ENCODE measurements at places on chromosomes 12 and 14.

- DNase-seq, result no peak
Measured at GRCh38 chr12:84599539-84599938, 313.1 kb downstream of the SLC6A15 start.

DNA sequence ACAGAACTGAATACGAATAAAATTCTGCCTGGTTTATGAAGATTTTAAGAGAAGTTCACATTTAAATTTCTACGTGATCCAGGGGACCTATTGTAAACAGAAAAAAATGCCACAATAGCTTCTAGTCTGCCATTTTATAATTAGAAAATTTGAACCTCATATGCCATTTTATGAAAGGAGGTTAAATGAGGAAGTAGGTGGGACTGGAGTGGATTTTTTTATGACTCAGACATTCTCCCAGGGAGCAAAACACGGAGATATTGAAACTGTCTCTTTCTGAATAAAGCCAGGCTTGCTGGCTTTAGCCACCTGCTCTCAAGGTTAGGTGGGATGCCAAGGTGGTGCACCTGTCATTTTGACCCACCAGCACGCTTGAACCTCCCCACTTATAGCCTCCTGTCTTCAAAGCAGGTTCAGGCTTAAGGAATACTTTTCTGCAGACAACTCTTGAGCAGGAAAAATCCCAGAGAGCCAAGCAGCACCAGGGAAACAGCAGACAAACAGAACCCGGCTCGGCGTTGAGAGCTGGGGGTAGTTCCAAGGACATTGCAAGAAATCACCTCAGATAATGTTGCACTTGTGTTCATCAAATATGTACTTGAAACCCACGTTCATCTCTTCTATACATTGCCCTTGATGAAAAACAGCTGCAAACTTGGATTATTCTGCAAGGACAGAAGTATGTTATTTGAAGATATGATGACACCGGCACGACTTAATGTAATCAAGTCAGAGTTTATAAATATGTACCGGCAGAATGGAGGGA is 203.7 kb downstream of the PPM1H start:
- DNase-seq, result no peak

GRCh38 chr12:120056739-120057138 is 59.8 kb downstream of the RAB35 start:
- DNase-seq, result no peak

- no peak for DNase-seq
Measured at GRCh38 chr14:96104469-96105057, 65.4 kb downstream of the C14orf132 start.

- peak; percentile 86 for DNase-seq
Measured at GRCh38 chr14:102096569-102097188, 9.8 kb upstream of the HSP90AA1 start.

GRCh38 chr14:99125113-99125512 is 146.9 kb downstream of the BCL11B start:
- no peak for DNase-seq

DNA sequence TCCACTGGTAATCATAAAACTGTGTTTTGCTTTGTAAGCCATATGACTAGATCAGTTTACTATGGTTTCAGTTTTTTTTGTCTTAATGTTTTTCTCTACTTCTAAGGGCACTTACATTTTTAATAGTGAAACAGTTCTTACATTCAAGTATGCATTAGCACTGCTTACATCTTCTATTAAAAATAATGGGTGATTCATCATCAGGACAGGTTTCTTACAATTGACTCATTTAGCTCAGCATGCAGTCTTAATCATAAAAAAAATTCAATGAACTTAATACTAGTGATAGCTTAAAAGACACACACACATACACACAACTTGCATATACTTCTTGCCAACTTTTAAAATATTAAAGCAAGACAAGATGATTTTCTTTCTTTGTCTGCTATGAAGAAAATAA is 845.7 kb upstream of the USP15 start:
- DNase-seq, result no peak

DNA sequence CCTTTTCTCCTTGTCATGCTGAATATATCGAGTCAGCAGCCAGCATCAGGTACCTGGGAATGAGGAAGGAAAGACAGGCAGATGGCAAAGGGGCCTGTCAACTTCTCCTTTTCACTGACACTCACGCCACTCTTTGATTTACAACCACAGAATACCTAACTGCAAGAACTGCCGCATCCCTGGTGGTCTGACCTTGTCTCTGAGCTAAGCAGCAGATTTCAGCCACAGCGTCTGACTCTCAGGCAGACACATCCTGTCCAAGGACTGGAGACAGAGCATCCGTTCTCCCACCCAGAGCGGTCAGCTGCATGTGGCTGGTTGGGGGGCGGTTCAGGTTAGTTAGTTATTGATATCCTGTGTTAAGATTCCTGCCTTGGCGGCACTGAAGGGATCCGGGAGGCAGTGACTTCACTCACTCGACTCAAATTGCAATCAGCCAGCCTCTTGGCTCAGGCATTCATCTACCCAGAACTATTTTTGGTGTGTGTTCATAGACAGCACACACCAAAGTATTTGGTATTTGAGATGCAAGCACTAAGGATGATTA is 11.2 kb upstream of the MAP1LC3B2 start:
- DNase-seq, result no peak

DNA sequence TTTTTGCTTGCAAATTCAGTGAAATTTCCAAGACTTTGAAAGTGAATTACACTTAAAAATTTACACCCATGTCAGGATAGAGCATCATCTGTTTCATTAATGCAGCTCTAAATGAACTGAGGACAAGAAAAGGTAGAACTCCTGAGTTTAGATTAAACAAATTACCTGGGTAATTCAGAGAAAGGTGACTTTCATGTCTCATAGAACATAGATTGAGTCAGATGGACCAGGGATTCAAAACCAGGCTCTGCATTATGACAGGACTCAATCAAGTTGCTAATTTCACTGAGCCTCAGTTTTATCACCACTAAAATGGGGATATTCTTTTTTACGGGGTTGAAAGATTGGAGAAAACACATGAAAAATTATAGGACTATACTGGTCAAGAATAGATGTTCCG is 4.5 kb downstream of the ARHGDIB start:
- no peak for DNase-seq

DNA sequence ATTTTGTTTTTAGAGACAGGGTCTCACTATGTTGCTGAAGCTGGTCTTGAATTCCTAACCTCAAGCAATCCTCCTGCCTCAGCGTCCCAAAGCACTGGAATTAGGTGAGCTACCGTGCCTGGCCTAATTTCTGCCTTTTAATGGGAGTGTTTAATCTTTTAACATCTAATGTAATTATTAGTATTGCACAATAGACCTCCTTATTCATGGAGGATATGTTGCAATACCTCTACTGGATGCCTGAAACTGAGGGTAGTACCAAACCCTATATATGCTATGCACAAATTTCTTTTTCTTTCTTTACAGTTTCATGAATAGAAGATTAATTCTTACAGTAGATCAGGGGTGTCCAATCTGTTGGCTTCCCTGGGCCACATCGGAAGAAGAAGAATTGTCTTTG is 47.8 kb downstream of the MYRFL start:
- DNase-seq, result no peak

- DNase-seq, result no peak
Measured at GRCh38 chr14:54306806-54307205, 90.0 kb upstream of the CDKN3 start.

DNA sequence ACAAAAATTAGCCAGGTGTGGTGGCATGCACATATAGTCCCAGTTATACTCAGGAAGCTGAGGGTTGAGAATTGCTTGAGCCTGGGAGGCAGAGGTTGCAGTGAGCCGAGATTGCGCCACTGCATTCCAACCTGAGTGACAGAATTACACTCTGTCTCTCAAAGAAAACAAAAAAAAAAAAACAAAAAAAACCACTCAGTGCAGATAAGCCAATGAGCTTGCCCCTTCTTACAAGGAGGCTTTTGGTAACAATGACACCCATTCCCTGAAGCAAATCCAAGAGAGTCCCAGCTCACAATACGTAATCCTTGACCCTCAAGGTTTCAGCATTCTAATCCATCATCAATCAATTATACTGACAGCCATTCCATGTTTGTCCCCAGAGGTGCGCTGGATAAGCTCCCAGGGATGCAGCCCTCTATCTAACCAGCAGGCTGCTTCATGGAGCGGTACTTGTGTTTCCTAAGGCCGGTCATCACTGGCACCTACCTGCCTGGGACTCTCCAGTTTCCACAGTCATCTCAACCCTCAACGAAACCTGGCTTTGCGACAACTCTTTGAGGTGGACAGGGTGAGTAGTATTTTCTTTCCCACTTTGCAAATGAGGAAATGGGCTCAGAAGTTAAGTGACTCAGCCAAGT is 12.4 kb downstream of the GCN1 start:
- no peak for DNase-seq

GRCh38 chr12:87925021-87925420 is 104.2 kb downstream of the C12orf50 start:
- no peak for DNase-seq

Measured in nucleus accumbens (tissue), 56 donors.